ENCODE measurements at places on chromosomes 4 and X.

GRCh38 chr4:79081973-79082372 lies 142.7 kb upstream of the PAQR3 start:
- DNase-seq = no peak

DNA sequence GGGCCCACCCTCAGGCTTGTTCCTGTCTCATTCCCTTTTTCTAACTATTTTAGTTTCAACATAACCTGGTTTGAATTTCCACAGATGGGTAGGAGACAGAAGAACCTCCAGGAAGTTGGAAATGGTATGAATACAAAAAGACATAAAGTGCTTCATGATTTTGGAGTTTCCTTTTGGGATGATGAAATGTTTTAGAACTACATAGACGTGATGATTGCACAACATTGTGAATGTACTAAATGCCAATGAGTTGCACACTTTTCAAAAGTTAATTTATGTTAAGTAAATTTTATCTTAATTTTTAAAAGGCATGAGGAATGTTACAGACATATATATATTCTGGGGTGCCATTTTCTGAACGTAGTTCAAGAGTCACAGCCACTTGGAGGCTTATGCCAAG lies 41.1 kb upstream of the IBSP start:
- no peak for DNase-seq

DNA sequence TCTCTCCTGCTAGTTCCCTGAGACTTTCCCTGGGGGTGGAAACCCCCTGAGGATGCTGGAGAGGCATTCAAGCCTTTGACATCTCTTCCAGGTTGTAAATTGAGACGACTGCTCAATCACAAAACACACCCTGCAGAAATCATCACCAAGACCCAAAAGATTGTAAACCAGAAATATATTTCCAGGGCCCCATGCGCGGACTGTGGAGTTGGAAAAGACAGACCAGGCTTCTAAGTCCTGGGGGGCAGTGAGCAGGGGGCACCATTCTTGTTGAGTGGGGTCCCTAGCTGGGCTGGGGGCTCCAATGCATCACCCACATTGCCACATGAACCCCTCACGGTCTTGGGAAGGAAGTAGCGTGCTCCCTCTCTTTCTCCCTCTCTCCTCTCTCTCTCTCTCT lies 87.9 kb upstream of the C4orf50 start:
- DNase-seq = no peak

- DNase-seq = no peak
Observed at GRCh38 chrX:57822818-57823217, 87.4 kb downstream of the ZXDA start.

DNA sequence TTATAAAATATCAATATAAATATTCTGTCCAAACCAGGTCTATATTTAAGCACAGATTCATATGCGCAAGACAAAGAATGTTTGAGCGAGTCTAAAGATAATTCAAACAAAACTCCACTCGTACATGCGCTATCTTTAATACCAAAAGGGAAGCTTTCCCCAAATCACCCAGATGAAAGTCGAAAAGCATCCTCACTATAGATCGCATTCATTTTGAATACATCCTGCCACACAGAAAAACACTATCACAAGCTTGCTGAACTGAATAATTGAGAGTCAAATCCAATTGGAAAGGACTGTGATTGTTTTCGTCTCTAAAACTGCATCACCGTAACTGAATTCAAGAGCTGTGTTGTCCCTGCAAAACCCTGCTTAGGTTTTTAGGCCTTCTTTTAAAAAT lies 685 bp downstream of the TASL start:
- no peak for DNase-seq

DNA sequence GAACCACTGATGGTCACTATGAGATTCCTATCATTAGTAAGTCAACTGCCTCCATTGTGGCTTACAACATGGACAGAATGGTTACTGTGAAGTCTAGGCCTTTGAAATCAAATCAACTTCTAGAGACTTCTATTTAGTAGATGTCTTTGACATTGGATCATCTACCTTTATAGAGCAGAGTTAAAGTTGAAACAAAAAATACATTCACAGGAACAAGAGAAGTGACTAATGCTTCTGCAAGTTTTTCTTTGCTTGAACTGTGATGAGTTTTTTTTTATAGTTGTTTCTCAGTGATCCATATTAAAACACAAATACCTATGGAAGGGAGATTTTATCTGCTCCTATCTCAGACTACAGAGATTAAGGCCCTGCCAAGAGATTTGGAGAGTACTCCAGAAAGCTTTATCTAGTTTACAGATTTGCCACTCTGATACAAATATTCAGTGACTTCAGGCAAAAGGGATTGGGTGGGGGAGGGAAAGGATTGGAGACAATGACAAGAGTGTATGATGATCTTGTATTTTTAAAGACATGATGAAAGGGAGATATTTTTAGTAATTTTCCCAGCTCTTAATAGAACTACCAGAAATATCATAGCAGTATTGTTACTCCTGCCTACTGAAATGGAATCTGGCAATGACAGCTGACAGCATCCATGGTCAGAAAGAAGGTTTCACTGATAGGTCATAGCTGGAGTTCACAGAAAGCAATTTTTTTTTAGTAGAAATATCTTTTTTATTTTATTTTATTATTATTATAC lies 16.0 kb upstream of the EPGN start:
- no peak for DNase-seq

- no peak for DNase-seq
Observed at GRCh38 chr4:41647383-41647782, 101.1 kb downstream of the PHOX2B start.

DNA sequence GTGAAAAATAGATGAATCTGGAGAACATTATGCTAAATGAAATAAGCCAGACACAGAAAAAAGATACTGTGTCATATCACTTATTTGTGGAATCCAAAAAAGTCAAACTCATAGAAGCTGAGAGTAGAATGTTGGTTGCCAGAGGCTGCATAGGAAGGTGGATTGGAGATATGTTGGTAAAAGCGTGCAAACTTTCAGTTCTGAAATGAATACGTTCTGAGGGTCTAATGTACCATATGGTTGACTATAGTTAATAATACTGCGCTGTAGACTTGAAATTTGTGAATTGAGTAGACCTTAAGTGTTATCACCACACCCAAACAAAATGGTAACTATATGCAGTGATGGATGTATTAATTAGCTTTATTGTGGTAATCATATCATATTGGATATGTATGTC lies 45.0 kb upstream of the UPRT start:
- DNase-seq = no peak

DNA sequence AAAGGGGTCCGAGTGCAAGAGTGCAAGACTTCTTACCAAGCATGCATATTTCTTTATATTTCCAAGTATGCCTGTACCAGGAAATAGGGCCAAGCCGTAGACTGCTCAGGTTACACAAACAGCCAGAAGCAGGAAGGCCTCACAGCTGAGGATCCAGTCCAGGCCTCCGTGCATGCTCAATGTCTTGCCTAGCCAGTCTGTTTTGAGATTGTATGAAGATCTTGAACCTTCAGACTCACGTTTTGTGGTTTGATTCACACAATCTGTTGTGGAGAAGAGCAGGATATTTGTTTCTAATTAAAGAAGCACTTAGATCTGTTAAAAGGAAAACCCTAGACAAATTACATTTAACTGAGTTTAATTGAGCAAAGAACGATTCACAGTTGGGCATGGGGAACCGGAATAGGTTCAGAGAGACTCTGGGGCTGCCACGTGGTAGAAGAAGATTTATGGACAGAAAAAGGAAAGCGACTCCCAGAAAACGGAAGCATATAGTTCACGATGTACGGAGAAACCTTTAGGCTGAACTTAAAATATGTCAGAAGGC lies 1.2 kb downstream of the MGST2 start:
- peak; percentile 65 for DNase-seq

GRCh38 chr4:117420948-117421347 lies 335.6 kb upstream of the TRAM1L1 start:
- no peak for DNase-seq

DNA sequence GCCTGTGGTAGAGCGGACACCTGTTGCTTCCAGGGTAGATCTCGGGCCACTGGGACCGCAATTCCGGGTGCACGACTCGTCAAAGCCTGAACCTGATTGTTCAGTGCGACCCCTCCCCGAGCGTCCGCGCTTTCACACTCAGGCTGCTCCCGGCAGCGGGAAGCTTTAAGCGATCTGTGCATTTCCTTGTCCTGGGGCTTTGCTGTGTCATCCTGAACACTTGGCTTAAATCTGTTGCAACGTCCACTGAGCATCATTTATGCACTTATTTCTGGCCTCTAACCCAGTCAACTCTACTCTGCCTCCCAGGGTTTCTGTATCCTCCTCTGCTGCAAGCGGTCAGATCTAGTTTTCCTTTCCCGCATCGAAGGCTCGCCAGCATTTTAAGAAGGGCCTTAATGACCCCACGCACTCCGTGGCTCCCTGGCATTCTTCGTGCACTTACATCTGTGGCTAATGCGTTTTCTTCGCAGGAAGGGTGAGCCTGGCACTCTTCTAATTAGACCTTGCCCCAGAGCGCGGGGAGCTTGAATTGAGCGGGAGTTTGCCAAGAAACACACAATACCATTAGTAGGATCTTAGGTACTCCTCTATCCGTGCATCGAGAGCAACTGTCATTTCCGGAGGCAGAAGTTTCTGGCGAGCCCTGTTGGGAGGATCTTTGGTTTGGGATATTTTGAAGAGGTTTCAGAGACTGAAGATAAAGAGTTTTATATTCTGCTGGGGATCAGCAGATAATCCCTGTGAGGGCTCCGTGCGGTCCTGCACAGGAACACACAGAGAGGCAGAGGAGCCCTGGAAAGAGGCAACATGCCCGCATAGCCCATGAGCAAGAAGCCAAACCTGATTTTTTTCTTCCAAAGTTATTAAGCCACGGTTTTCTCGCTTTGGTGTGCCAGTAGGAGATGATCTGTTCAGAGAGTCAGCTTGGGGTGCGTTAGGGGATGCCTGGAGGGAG lies 654 bp upstream of the DDIT4L start:
- DNase-seq = no peak

DNA sequence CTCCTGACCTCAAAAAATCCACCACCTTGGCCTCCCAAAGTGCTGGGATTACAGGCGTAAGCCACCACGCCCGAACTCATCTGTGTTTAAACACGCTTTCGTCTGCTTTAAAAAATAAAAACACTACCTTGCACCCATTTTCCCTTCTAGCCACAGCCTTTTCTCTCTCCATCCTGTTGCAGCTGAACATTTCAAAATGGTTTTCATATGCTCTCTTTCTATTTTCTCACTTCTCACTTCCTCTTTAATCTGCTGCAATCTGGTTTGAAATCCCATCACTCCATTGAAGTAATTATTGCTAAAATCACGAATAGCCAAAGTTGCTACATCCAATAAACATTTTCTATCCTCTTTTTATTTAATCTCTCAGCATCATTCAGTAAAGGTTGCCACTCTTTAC lies 70.0 kb downstream of the DCHS2 start:
- no peak for DNase-seq

- DNase-seq = no peak
Observed at GRCh38 chr4:142961866-142962265, 115.8 kb upstream of the INPP4B start.

- no peak for DNase-seq
Observed at GRCh38 chr4:19992471-19993093, 259.1 kb upstream of the SLIT2 start.

GRCh38 chr4:15254236-15254880 lies 173.5 kb upstream of the C1QTNF7 start:
- DNase-seq = no peak

GRCh38 chrX:124216396-124217115 lies 115.9 kb upstream of the TEX13D start:
- DNase-seq = no peak

DNA sequence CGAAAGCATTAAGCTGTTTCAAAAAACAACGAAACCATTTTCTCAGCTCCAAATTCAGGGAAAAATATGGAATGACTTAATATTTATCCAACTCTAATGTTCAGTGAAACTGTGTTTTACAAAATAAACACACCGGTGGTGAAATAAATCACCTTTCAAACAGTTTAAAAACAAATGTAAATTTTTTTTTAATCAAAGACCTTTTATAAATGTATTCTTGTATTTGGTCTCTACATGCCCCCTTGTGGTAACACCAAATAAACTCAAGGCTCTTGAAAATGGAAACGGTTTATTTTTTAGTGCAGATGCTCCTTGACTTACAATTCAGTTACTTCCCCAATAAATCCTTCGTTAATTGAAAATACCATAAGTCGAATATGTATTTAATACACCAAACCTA lies 45.8 kb upstream of the ITM2A start:
- DNase-seq = no peak

- DNase-seq = peak; percentile 69
Observed at GRCh38 chr4:37889849-37890800, 759 bp upstream of the TBC1D1 start.

- DNase-seq = peak; percentile 14
Observed at GRCh38 chr4:1206299-1207156, 34.1 kb upstream of the SPON2 start.

DNA sequence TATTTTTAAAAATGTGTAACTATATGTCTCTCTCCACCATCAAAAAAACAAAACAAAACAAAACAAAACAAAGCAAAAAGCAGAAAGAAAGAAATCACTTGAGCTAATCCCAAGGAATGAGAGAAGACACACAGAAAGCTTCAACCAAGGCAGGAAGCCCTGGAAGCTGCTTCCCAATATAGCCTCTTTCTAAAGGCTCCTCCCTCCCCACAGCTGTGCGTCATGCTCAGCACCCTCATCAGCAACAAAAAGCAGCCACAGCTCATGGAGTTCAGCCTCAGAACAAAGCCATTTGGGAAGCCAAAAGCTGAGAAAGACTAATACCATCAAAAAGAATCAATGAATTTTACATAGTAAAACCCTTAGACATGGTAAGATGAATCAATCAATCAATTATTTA lies 501.6 kb upstream of the SMIM31 start:
- DNase-seq = no peak

DNA sequence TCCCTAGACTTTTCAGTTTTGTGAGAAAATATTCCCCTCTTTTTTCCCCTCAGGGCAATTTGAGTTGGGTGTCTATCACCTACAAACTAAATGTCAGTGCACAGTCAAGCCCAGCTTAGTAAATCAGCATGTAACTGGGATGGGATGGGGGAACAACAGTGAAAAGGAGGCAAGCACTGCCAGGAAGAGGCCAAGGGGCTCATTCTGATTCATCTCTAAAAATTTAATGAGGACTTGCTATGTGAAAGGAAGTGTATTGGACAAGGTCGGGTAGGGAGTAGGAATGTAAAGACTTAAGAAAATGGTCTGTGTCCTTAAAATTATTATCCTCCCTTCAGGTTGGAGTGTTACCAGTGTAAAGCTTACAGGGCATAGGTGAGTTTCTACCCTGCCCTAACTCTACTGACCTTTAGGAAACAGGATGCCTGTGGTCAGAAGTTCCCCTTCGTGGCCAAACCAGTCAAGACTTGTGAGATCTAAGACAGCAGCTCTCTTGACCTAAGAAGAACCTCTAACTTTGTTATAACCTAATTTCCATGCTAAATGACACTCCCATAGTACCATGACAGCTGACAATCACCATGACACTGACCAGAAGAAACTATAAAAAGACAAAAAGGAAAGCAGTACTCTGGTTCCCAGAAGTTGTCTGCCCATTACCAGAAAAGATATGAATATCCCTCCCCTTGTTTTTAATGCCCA lies 194.4 kb upstream of the LDB2 start:
- no peak for DNase-seq

- no peak for DNase-seq
Observed at GRCh38 chrX:51891821-51892551, 1.4 kb upstream of the MAGED1 start.

Data from pancreas (tissue), 10 donors.